ENCODE measurements at places on chromosomes 5 and 9. TPM values are rescaled to one million over a fixed set of nuclear protein-coding genes. Genes with fewer than 3 reads are reported as not detected.

GRCh38 chr5:113181409-113181808, 204.8 kb downstream of the DCP2 start:
- no peaks in the 10 kb centered on the region for H3K36me3 ChIP-seq
- no peaks in the 10 kb centered on the region for H3K4me1 ChIP-seq
- H3K27me3 ChIP-seq, result no peaks in the 10 kb centered on the region
- H3K27ac ChIP-seq, result no peak overlapping the region
- H3K4me3 ChIP-seq, result no peak overlapping the region

DNA sequence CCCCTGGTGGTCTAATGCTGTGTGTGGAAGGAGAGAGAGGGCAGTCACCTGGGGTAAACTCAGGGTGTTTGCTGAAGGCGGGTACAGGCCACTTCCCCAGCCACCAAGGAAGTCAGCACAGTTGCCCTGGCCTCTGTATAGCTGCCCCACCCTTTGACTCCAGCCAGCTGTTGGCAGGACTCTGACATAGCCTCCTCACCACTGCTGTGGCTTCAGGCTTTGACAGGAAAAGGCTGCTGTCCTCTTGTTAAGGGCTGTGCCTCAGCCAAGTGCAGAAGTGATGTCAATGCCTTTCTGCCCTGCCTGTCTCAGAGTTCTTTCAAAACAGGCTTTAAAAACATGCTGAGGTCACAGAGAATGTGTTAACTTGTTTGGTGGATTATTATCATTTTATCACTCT, 487.2 kb upstream of the KLF4 start:
- H3K4me1 ChIP-seq, result no peaks in the 10 kb centered on the region
- no peaks in the 10 kb centered on the region for H3K27me3 ChIP-seq
- no peak overlapping the region for H3K27ac ChIP-seq
- no peak overlapping the region for H3K4me3 ChIP-seq
- H3K36me3 ChIP-seq, result no peaks in the 10 kb centered on the region

DNA sequence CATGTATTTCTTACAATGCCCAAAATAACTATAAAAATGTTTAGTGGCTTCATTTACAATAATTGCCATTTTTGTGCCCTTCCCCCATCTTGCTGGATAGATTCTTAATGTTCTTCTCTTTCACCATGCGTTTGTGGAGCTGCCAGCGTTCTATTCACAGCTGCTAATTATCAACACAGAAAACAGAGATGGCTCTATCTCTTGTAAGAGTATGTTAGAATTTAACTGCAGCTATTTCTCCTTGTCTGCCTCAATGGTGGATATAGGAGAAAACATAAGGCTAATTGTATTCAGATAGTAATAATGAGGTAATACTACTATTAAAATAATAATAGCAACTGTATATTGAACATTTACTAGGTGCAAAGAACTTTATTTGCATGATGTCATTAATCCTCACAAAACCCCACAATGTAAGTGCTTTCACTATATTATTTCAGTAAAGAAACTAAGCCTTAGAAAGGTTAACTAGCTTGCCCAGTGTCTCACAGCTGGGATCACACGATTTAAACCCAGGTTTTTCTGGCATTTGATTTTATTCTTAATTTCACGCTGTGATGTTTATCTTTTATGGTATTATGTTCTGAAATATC, 50.1 kb downstream of the JAKMIP2 start:
- no peaks in the 10 kb centered on the region for H3K36me3 ChIP-seq
- H3K4me1 ChIP-seq, result no peaks in the 10 kb centered on the region
- H3K4me3 ChIP-seq, result no peak overlapping the region
- H3K27me3 ChIP-seq, result no peaks in the 10 kb centered on the region
- no peak for DNase-seq

DNA sequence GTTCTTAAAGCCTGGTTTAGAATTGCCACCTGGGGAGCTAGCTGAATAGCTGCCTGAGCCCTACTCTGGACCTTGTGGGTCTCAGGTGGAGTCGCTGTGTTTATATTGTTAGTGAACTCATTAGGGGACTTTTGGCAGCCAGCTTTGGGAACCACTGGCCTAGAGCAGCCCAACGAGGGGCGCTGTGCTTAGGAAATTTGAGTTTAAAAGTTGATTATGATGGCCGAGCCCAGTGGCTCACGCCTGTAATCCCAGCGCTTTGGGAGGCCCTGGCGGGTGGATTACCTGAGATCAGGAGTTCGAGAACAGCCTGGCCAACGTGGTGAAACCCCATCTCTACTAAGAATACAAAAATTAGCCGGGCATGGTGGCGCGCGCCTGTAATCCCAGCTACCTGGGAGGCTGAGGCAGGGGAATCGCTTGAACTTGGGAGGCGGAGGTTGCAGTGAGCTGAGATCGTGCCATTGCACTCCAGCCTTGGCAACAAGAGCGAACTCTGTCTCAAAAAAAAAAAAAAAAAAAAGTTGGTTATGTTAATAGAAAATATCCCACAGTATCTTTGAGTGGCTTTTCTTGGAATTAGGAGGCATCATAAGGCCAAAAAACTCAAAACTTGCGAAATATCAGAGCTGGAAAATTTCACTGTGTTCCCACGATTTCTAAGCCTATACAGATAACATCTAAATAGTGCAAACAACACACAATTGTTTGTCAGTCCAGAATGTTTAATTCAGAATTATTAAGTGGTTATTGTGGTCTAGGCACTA, 809 bp downstream of the MCCC2 start:
- H3K27me3 ChIP-seq, result no peaks in the 10 kb centered on the region
- peak overlapping the region; percentile 65 for H3K27ac ChIP-seq
- H3K4me1 ChIP-seq, result no peaks in the 10 kb centered on the region
- peak overlapping the region; percentile 75 for H3K4me3 ChIP-seq
- H3K36me3 ChIP-seq, result no peaks in the 10 kb centered on the region

DNA sequence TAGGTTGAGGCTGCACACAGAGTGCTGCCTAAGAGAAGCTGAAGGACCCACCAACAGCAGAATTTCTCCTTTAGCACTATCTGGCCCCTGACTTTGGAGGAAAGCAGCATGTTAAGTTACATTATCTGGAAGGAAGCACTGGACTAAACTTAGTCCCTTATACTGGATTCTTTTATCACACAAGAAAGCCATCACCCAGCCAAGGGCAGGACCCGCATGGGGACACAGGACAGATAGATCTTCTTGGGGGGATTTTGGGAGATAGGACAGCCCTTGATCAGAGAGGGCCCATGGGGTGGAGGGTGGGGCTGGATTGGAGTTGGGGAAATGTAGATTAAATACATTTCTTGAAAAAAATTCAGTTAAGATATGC, 14.4 kb downstream of the ANKRD33B start:
- H3K4me3 ChIP-seq, result no peak overlapping the region
- no peak overlapping the region for H3K27ac ChIP-seq
- no peak for DNase-seq
- H3K27me3 ChIP-seq, result no peaks in the 10 kb centered on the region
- no peaks in the 10 kb centered on the region for H3K36me3 ChIP-seq
- H3K4me1 ChIP-seq, result peaks cover 8% of the 10 kb centered on the region

- no peaks in the 10 kb centered on the region for H3K36me3 ChIP-seq
- H3K27me3 ChIP-seq, result no peaks in the 10 kb centered on the region
- H3K4me3 ChIP-seq, result no peak overlapping the region
These were observed 33.8 kb downstream of the DOCK8 start for GRCh38 chr9:248278-248961.

DNA sequence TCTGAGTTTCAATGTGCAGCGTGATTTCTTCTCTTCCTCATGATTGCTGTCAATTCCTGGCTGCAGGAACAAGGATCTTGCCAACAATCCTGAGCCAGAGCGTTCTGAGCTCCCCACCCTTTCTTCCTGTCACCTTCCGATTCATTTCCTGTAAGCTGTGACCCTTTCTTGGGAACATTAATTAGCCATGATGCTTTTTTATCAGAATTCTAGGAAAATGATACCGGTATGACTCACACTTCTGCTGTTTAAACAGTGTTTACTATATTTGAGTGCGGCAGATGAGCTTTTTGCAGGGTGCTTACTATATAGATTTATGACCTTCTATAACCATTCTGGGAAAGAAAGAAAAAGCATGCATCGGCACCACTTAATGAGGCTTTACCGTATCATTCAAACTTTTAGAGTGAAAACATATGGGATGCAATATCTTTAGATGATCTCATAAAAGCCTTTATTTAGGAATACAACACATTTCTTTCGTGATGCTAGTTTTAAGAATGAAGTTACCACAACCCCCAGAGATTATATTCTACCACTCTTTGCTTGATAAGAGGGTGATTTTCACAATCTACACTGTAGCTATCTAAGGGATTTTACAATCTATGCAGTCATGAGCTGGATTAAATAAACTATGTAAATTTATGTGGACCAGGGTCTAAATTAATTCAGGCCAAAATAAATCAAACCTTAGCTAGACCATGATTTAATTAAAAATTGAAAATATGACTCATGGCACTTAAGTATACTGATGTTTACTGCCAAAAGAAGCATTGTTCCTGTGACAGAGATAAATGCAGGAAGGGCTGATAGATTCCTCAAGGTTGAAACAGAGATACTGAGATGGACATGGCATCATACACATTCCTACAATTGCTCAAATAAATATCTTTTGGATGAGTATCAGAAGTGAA, 38.0 kb upstream of the OSMR start:
- H3K4me1 ChIP-seq, result peaks cover 35% of the 10 kb centered on the region
- no peaks in the 10 kb centered on the region for H3K27me3 ChIP-seq
- peak; percentile 73 for DNase-seq
- no peak overlapping the region for H3K4me3 ChIP-seq

DNA sequence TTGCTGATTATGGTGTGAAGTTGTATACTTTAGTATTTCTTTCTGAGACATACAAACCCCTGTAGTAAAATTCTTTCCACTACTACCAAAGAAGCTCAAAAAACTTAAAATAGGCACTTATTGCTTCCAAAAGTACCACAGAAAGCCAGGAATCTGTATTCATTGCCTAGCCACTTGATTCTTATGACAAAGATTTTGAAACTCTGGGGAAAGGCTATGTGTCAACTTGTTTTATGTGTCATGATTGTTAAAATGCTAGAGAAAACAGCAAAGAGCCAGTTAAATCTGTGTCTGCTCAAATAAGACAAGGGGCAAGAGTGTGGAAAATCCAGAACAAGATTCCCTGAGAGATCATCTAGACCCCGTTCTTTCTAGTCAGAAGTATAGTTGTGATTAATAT, 6.0 kb downstream of the KIF2A start:
- H3K4me3 ChIP-seq, result no peak overlapping the region
- H3K4me1 ChIP-seq, result no peaks in the 10 kb centered on the region
- H3K27me3 ChIP-seq, result no peaks in the 10 kb centered on the region
- H3K36me3 ChIP-seq, result no peaks in the 10 kb centered on the region

GRCh38 chr5:4584982-4585381, 555.1 kb upstream of the ADAMTS16 start:
- peak; percentile 96 for DNase-seq
- H3K36me3 ChIP-seq, result no peaks in the 10 kb centered on the region
- H3K4me3 ChIP-seq, result no peak overlapping the region
- peaks cover 6% of the 10 kb centered on the region for H3K4me1 ChIP-seq
- H3K27me3 ChIP-seq, result no peaks in the 10 kb centered on the region

GRCh38 chr5:89246252-89246651, 363.3 kb upstream of the MEF2C start:
- H3K4me3 ChIP-seq, result no peak overlapping the region
- H3K27me3 ChIP-seq, result no peaks in the 10 kb centered on the region
- no peaks in the 10 kb centered on the region for H3K36me3 ChIP-seq
- H3K27ac ChIP-seq, result no peak overlapping the region

DNA sequence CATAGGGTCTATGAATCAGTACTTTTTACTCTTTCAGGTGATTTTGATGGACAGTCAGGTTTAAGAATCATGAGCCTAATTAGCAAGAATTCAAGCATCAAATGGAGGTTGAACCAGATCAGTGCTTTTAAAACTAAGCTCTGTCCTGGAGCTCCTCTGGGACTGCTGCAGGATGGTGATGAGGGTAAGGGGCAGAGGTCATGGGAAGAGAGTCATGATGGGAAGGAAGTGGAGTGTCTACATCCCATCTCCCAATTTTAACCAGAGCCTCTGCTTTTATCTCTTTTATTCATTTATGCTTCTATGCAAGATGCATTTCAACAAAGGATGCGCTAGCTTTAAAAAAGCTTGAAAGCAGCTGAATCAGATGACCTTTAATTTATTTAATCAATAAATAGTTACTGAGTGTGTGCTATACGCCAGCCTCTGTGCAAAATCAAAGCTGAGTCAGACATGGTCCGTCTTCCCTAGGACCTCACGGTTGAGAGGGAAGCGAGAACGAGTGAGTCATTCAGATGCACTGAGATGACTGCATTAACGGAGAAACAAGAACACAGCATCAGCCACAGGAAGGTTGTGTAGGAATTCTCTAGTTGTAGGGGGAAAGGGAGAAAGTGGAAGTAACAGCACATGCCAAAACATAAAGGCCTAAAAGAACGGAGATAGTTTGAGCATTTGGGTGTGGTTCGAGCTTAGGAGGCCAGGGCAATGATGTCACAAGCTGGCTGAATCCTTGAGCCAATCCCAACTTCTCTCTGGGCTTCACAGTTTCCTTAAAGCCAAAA, 441.6 kb upstream of the BRINP1 start:
- DNase-seq, result peak; percentile 82
- H3K36me3 ChIP-seq, result no peaks in the 10 kb centered on the region
- no peaks in the 10 kb centered on the region for H3K4me1 ChIP-seq
- no peak overlapping the region for H3K4me3 ChIP-seq
- no peaks in the 10 kb centered on the region for H3K27me3 ChIP-seq

GRCh38 chr9:109918339-109919163, 138.6 kb downstream of the PALM2AKAP2 start:
- no peak overlapping the region for H3K4me3 ChIP-seq
- DNase-seq, result no peak
- no peaks in the 10 kb centered on the region for H3K36me3 ChIP-seq
- H3K27ac ChIP-seq, result no peak overlapping the region
- H3K4me1 ChIP-seq, result peaks cover 2% of the 10 kb centered on the region
- H3K27me3 ChIP-seq, result no peaks in the 10 kb centered on the region

DNA sequence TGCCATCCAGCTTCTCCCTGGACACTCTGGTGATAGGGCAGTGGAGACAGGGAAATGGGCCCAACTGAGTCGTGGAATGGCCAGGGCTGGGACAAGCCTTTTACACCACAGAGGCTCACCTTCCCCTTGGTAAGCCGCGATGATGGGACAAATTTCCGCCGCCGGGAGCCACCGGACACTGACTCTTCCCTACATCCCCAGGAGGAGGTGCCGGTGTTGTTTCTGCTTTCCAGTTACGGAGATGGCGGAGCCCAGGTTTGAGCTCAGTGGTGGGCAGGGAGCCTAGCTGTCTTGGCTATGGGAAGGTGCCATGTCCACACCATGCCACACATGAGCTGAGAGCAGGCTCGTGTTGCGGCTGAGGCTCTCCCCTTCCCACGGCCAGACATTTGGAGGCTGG, 19.9 kb upstream of the WNK2 start:
- no peak overlapping the region for H3K27ac ChIP-seq
- DNase-seq, result no peak
- no peak overlapping the region for H3K4me3 ChIP-seq
- no peaks in the 10 kb centered on the region for H3K27me3 ChIP-seq

GRCh38 chr9:112065806-112066606, 109.1 kb downstream of the SUSD1 start:
- H3K4me1 ChIP-seq, result peaks cover 15% of the 10 kb centered on the region
- no peak overlapping the region for H3K4me3 ChIP-seq
- DNase-seq, result peak; percentile 87
- H3K27me3 ChIP-seq, result no peaks in the 10 kb centered on the region
- peak overlapping the region; percentile 94 for H3K27ac ChIP-seq

GRCh38 chr9:106657926-106658325, 205.0 kb upstream of the ZNF462 start:
- H3K4me3 ChIP-seq, result no peak overlapping the region
- H3K27me3 ChIP-seq, result no peaks in the 10 kb centered on the region
- DNase-seq, result no peak

Gene PCDHB13
- 3.3 TPM for total RNA-seq

Gene PCDHGA1
- 0.17 TPM for total RNA-seq

Gene MEF2C
- 20.5 TPM for total RNA-seq

Gene GKAP1
- total RNA-seq, result 1.2 TPM

Gene CCNO
- total RNA-seq, result 0.43 TPM
